Right cardiac atrium (tissue), 5 donors: ENCODE measurements at places on chromosomes 5 and 9. TPM values are rescaled to one million over a fixed set of nuclear protein-coding genes. Genes with fewer than 3 reads are reported as not detected.

MLANA gene
- not detected for polyA plus RNA-seq

DNA sequence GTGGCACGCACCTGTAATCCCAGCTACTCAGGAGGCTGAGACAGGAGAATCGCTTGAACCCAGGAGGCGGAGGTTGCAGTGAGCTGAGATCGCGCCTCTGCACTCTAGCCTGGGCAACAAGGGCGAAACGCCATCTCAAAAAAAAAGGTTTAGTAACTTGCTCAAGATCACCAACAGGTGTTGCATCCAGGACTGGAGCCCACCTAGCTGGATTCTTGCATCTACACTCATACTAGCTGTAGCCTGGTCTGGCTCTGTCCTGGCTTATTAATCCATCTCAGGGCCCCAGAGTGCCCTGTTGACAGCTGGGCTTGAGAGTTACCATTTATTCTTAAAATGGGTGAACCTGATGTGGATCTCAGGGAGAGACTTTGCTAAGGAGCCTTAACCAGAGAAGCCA lies 7.5 kb downstream of the WWC1 start:
- DNase-seq: no peak

PSAT1 gene
- polyA plus RNA-seq: 1.9 TPM

DNA sequence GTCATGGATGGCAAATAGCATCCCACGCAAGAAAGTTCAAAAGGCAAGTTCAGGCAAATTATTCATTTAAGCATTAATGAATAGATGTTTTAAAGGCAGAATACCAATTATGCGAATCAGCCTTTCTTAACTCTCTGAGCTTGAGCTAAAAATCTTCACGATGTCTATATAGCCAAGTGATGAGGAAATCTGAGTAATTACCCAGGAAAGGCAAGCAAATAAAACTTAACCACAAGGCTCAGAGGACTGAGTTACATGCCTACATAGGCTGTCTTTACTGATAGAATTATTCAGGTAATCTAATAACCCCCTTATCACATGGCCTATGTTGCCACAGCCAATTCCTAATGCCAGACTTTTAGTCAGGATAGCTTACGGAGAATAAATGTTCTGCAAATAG lies 120.8 kb upstream of the MTAP start:
- DNase-seq: no peak

DNA sequence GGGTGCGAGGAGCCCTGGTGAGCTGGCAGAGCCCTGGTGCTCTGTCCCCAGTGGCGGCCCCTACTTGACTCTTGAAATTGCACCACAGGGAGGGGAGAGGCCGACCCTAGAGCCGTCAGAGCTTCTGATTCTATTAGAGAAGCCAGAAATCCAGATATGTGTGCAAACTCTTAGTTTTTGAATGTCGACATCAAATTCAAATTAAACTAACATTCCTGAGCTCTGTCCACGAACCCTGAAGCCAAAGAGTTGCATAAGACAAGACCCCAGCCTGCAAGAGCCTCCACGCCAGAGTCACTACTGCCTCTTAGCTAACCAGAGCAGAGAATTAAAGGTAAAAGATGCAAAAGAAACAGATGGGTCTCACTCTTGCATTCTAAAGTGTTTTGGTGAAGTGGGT lies 29.8 kb upstream of the MSX2 start:
- no peak for DNase-seq
